Forelimb muscle (tissue), 1 donor: ENCODE measurements at places on chromosomes 12 and 14.

- no peak for DNase-seq
Observed at GRCh38 chr14:95327558-95328374, 8.1 kb upstream of the CLMN start.

GRCh38 chr12:130437555-130438242, 100.0 kb downstream of the PIWIL1 start:
- DNase-seq: no peak

DNA sequence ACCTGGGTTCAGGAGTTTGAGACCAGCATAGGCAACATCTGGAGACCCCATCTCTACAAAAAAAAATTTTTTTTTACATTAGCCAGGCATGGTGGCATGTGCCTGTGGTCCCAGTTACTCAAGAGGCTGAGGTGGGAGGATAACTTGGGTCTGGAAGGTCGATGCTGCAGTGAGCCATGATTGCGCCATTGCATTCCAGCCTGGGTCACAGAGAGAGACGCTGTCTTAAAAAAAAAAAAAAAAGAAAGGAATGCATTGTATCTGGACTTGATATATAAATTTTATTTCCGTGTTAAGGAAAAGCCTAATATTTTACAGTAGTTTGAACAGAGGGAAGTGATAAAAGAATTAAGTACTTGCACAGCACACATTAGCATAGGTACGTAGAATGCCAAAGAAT, 97.2 kb downstream of the ZC3H14 start:
- no peak for DNase-seq

DNA sequence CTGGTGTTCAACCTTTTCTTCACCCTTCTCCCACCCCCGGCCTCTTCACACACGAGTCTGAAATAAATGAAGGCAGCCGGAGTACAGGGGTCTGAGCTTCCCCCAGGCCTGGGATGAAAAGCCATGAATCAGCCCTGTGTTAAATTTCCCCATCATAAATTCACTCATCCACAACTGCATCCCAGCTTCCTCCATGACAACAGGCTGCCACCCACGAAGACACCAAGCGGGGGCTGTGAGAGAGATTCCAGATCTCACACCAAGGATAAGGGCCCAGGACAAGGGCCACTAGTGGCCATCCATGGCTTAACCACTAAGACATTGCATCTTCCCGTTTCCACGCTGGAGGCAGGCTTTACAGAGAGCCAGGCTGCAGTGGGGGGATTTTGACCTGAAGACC, 93.9 kb upstream of the NCOR2 start:
- DNase-seq: no peak

DNA sequence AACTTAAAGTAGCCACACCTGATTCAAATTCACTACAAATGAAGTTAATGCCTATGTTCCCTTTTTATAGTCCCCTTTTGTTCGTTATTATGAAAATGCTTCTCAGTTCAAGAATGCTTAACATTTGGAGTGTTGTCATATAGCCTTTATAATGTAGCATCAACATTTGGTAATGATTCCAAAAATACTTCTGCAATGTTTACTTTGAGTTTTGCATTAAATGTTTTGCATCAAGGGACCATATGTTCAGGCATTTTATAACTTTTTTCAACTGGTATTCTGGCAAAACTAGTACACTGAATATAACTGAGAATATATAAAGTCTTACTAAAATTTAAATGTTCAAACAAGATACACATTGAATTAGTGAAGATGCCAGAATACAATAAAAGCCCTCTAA, 209.6 kb upstream of the SLC16A7 start:
- no peak for DNase-seq

GRCh38 chr14:61838661-61839245, 76.5 kb downstream of the SNAPC1 start:
- no peak for DNase-seq

- DNase-seq: no peak
Observed at GRCh38 chr12:117192057-117192456, 1.8 kb upstream of the FBXO21 start.

DNA sequence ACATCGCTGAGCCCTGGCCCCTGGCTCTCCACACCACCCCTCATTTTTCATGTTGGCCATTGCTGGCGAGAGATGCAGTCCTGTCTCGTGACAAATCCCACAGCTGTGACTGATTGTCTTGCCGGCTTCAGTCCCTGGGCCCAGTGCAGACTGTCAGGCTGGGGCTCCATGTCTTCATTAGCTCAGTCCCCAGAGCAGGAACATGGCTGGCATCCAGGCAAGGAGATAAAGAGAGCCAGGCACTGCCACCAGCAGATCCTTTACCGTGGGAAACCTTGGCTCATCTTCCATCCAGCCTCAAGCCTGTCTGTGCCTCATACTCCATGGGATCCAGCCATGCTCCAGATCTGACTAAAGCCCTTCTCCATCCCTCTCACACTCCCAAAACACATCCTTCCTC, 284.7 kb upstream of the FKBP4 start:
- no peak for DNase-seq

DNA sequence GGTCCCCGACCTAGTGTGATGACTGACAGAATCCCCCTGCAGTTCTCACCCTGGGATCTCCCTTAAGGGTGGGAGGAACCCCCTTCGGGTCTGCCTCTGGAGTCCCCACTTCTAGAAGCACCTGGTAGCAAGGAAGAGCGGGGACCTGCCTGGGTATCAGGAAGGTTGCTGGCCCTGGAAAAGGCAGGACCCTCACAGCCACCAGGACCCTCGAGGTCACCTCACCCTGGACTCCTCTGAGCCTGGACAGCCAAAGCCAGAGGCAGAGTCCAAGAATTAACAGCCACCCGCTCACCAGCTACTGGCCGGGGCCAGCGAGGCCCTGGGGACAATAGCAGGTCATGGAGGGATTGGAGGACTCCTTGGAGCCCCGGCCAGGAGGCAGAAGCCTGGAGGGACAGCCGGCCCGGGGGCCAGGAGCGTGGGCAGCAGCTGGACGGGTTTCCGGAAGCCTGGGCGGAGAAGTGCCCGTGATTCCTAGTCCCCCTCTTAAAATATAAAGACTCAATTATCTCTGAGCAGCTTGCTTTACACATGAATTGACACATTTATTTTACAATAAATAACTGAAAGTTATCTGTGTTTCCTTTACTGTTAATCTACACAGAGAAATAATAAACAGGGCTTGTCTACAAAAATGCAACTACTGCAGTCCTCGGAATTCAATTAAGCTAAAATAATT, 17.5 kb downstream of the BCL11B start:
- DNase-seq: no peak

- no peak for DNase-seq
Observed at GRCh38 chr14:90558983-90559590, 162.3 kb downstream of the CALM1 start.

DNA sequence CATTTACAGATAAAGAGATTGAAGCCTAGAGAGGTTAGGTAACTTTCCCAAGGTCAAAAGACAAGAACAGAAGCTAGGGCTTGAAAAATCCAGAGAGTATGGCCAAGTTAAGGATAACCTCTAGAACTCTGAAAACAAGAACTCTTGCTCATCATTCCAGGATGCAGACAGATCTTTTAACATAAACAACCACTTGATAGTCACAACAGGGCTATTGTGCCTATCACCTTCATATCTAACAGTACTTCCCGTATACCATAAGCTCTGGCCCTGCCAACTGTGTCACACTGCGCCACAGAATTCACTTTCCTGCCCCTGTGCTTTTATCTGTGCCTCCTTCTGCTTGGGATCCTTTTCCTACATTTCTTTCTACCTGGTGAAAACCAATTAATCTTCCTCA, 18.2 kb downstream of the ERP29 start:
- DNase-seq: no peak

- DNase-seq: no peak
Observed at GRCh38 chr14:59004012-59004411, 184.5 kb upstream of the DAAM1 start.

GRCh38 chr12:68675101-68675842, 11.5 kb upstream of the NUP107 start:
- no peak for DNase-seq

GRCh38 chr14:56608689-56609088, 29.1 kb downstream of the TMEM260 start:
- DNase-seq: no peak

GRCh38 chr12:45991284-45992249, 1.2 kb upstream of the SCAF11 start:
- peak; percentile 49 for DNase-seq

DNA sequence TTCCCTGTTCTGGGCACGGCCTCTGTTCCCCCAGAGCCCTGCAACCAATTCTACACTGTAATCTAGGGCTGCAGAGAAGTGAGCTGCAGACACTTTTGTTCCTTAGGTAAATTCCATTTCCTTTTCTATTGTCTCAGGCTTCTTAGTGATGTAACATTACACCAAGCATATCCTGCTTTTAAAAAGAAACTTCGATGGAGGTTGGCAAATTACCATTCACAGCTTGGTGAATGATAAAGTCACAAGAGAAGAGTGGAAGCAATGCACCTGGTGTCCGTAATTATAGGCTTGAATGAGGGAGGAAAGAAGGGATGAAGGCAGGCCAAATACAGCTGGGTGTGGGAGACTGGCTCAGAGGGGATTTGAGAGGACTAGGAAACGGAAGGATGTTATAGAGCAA, 68.6 kb downstream of the PPM1A start:
- no peak for DNase-seq

- DNase-seq: no peak
Observed at GRCh38 chr12:121470751-121471150, 70.8 kb downstream of the RNF34 start.

GRCh38 chr12:130577351-130577750, 138.7 kb downstream of the RIMBP2 start:
- no peak for DNase-seq

DNA sequence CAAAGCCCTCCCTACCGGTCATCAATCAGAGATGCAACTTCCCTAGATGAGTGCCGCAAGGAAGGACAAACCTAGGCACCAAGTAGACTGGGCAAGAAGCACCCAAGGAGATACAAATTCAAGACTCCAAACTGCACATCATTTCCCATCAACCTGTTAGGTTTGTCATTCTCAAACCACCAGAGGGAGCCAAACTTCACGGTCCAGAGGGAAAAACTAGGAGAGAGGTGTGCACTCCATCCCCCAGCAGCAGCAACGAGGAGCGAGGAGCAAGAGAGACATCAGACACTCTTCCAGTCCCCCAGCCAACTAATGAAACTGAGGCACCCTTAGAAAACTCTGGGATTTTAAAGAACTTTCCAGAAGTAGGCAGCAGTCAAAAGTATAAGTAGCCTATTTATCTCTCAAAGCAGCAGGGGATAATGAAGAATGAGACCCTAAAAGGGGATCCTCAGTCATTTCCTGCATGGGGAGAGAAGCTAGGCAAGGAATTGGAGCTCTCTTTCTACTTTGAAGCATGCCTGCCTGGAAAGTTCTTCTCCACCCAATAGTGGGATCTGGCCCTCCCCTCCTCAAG, 37.0 kb upstream of the NT5DC3 start:
- DNase-seq: peak; percentile 26

DNA sequence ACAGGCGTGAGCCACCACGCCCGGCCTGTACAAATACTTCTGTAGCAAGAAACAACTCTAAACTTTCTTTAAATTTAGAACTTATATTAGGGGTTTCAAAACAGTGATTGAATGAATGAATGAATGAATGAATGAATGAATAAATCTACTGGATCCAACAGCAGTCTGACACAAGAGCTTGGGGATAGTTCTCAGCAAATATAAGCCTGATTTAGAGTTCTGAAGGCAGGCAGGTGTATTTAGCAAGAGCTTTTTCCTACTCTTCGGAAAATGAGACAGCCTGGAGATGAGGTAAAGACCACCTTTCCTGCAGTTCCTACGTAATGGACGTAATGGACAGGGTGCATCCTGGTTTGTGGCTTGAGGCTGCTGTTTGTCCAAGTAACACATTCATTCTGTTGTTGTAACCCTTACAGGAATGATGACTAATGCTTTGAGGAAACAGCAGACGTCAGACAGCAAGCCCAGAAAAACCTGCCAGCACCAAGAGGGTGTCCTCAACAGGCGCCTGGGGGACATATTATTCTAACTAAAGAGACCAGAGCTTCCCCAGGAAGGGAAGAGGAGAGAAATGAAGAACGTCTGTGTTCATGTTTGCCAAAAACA, 277.4 kb upstream of the SOX5 start:
- DNase-seq: no peak

- no peak for DNase-seq
Observed at GRCh38 chr14:101843665-101844064, 82.2 kb downstream of the PPP2R5C start.

DNA sequence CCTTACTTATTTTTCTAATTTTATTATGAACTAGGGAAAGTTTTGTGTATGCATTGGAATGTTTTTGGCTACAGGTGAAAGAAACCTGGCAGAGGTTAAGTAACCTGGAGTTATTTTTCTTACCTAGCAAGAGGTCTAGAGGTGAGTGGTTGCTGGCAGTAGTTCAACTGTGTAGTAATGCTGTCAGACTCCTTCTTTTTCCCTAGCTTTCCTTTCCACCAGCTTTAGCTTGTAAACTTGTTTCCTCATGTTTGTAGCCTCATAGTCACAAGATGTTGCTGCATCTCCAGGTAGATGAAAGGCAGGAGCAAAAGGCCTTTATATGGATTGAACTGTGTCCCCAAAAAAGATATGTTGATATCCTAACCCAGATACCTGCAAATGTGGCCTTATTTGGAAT, 105.1 kb upstream of the AMIGO2 start:
- DNase-seq: no peak

- DNase-seq: no peak
Observed at GRCh38 chr14:54094765-54095164, 138.1 kb upstream of the BMP4 start.

- DNase-seq: no peak
Observed at GRCh38 chr12:128445415-128446127, 178.6 kb downstream of the TMEM132C start.

- DNase-seq: no peak
Observed at GRCh38 chr12:111412830-111413441, 7.2 kb downstream of the SH2B3 start.

DNA sequence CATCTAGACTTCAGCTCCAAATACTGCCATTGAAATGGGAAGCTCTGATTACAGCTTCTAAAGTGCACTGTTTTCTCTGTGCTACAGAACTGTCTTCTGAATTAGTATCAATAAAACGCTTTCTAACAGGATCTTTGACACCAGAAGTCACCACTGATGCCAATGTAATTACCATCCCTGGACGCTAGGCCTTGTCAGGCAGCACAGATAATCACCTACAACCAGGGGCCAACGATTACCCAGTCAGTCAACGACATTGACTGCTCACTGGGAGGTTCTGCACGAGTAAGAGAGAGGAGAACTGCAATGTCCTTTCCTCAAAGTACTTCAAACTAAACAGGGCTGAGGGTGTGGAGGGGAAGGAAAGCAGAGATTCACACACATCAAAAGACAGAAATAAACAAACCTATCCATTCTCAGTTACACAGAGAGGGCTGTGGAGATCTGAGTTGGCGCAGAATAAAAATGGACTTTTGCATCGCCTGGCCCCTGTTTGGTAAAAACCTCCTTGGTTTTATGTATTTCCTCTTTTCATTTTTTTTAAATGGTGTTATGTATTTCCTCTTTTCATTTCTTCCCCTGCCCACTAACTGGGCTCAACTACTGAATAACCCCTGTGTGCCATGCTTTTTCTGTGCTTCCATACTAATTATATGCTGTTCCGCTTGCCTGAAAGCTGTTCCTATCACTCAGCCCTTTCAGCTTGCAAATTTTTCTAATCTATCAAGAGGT, 492.2 kb downstream of the APAF1 start:
- no peak for DNase-seq
